ENCODE measurements at places on chromosomes 12 and 14. TPM values are rescaled to one million over a fixed set of nuclear protein-coding genes. Genes with fewer than 3 reads are reported as not detected.

The SYT10 gene
- not detected for total RNA-seq

GRCh38 chr12:119786539-119786938 lies 90.6 kb downstream of the CIT start:
- DNase-seq, result no peak

The B4GALNT3 gene
- 7.0 TPM for total RNA-seq

- no peak for DNase-seq
Observed at GRCh38 chr12:46675736-46676135, 150.1 kb downstream of the SLC38A4 start.

DNA sequence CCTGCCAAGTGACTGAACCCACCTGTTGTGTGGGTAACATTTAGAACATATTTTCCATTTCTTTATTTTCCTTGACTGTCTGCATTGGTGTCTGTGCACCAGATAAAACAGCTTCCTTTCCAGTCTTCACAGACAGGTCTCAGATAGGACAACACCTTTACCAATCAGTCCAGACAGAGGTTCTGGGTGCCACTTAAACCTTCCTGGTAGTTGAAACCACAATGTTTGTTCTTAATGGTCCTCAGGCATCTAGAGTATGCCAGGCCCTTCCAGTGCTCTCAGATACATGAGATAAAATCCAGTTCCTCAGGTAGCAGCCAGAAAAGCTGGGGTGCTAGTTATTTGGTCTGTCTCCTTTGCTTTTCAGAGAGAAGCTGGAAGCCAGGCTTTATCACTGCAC lies 7.0 kb upstream of the CLEC2D start:
- no peak for DNase-seq

DNA sequence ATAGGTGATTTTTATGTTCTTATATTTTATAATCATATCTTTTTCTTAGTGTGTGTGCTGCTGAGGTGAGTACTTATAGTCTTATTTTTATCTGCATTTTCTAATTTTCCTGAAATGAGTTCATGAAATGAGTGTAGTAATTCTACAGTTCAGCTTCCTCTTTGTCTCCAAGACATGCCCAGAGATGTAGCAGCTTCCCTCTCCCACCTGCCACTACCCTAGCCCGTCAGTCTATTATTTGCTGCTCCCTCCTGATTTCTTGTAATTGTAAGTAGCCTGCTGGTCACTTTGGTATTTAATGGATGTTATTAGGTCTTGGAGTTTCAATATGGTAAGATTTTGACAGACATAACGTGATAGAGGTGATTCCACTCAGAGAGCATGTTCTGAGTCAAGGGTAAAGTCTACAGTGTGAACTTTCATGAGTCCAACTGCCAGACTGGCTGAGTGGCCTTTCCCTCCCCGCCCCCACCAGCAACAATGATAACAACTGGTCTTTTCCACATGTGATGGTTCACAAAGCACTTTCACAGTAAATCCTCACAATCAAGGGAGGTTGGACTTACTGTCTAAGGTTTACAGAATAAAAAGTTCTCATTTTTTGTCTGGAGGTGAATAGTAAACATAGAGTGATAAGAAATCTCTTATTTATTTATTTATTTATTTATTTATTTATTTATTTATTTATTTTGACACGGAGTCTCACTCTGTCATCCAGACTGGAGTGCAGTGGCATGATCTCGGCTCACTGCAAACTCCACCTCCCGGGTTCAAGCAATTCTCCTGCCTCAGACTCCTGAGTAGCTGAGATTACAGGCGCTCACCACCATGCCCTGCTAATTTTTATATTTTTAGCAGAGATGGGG lies 4.2 kb upstream of the RIPK3 start:
- no peak for DNase-seq

DNA sequence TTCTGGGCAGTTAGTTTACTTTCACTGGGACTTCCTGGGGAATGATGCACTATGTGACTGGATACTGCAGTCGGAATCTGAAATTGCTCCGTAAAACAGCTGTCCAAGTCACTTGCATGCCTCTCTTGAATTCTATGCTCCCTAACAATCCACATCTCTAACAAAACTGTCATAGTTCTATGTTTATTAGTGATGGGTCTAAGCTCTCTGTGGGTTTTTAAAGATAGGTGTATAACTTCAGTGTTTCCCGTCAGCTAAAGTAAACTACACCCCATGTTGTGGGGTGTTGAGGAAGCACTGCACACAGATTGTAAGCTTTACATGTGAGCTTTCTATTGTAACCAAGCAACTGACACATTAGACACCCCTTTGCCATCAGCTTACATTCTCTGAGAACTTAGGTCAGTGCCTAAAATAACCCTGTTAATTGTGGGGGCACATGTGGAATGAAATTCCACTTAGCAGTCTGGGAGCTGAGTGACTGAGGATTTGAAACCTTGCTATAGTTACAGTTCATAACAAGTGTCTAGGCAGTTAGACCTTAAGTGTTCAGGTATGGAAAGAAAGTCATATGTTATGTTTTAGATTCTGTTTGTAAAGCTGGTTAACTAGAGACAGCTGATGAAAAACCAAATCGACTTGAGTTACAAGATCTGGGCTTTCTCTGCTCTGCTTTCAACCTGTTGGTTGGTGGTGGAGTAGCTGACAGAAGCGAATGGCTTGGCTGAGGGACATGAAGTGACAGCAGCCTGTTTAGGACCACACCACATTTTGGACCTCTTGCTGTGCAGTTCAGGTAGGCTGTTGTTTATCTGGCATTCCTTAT lies 165.7 kb downstream of the AKAP6 start:
- DNase-seq, result no peak

DNA sequence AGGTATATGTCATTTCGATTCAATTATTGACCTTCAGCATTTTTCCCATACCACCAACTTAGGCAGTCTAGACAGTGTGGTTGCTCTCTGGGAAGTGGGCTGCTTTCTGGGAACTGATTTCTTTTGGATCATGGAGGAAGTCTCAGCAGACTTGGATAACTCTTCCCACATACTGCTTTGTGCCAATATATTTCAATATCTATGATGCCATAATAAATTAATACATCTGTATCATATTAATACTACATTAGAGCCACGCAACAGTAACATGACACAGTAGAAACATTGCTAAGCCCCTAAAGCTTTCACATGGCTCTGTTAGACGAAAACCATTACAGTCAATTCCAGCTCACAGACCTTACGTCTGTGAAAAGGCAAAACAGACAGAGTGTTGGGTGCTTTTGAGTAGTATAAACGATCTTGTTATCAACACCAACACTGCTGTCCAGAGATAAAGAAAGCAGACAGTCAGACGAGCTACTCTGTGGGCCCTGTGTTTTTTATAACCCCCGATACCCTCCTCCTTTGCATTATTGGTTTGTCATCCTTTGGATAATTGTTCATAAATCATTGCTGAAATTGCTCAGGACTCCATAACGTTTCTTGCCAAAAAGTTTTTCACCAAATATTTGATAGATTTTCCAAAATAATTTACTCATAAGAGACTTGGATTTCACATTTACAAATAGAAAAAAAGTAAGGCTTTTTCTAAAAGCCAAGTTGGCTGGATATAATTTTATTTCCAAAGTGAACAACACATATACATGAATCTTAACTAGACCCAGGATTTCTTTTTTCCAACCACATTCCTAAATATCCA lies 439.7 kb downstream of the ADAMTS20 start:
- no peak for DNase-seq

GRCh38 chr12:95474660-95474958 lies 657 bp downstream of the METAP2 start:
- no peak for DNase-seq

GRCh38 chr12:83893101-83893500 lies 1019.5 kb downstream of the SLC6A15 start:
- no peak for DNase-seq

The TC2N gene
- total RNA-seq, result 196 TPM

GRCh38 chr12:56723889-56724700 lies 1.0 kb downstream of the NACA start:
- DNase-seq, result no peak

DNA sequence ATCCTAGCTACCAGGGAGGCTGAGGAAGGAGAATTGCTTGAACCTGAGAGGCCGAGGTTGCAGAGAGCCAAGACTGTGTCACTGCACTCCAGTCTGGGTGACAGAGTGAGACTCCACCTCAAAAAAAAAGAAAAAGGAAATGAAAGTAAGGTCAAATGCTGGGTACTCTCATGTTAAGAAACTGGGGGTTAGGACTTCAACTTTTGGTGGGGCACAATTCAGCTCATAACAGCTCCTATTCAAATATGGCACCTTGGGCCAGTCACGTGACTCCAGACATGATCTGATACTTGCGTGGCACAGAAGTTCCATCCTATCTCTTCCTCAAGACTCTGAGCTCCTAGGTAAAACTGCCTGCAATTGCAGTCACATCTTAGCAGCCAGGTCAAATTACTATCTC lies 142.7 kb downstream of the EGLN3 start:
- DNase-seq, result no peak

GRCh38 chr12:80040075-80040738 lies 59.1 kb upstream of the OTOGL start:
- DNase-seq, result no peak

- DNase-seq, result peak; percentile 37
Observed at GRCh38 chr12:12467688-12468261, 94.9 kb downstream of the DUSP16 start.

GRCh38 chr12:118188690-118189371 lies 52.9 kb downstream of the PEBP1 start:
- DNase-seq, result no peak

GRCh38 chr14:45361727-45362126 lies 108.7 kb upstream of the MIS18BP1 start:
- no peak for DNase-seq

GRCh38 chr12:96250119-96250685 lies 56.0 kb downstream of the ELK3 start:
- no peak for DNase-seq

- DNase-seq, result no peak
Observed at GRCh38 chr12:69284131-69284530, 44.8 kb downstream of the CPSF6 start.

DNA sequence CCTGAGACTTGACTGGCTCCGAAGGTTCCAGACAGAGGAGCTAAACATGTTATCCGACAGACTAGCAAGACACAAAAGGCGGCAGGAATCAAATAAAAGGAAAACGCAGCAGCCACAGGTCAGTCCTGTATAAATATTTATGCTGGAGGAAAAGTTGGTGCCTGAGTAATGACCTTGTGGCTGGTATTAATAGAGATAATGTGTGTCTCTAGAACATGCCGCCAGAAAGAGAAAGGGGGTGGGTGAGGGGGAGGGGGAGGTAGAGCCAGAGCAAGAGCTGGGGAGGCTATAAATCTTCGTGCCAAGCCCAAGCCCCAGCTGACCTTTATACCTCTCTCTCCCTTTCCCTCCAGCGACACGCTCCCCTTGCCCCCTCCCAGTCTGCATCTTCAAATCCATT lies 590.4 kb downstream of the MED13L start:
- no peak for DNase-seq

DNA sequence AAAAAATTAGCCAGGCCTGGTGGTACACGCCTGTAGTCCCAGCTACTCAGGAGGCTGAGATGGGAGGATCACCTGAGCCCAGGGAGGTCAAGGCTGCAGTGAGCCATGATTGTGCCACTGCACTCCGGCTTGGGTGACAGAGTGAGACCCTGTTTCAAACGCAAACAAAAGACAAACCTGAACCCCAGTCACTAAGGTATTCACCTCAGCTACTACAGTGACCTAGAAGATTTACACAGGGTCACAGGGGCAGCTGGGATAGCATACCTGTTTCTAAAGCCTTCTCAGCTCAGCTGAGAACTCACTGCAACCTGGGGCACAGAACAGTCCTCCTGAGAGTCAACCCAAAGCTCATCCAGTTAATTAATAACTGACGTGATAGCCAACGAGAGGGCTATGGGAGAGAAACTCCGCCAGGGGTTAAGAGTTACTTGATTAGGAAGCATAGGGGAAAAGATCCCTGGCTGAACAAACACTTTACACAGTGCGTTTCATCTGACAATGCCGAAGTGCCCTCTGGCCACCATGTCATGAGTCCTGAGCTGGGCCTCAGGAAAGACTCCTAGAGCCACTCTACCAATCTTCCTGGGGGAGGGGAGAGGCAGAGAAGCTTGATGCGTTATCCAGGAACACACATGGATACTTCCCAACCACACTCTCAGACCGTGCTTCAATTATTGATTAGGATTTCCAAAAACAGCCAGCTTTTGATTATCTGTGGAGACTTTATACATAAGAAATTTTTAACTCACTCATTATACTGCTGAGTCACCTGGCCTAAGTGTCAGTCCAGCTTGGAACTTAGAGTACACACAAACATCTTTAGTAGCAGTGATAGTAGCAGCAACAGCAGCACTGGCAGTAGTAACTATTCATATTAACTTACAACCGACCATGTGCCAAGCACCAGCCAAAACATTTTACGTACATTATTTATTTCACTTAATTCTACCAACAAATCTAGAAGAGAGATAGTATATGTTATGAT lies 48.2 kb downstream of the FOXN3 start:
- no peak for DNase-seq

The HHIPL1 gene
- total RNA-seq, result 0.05 TPM

The SOX5 gene
- not detected for total RNA-seq

The NXPH4 gene
- 0.32 TPM for total RNA-seq

- no peak for DNase-seq
Observed at GRCh38 chr14:75283833-75284563, 5.4 kb downstream of the FOS start.

The CABP1 gene
- total RNA-seq, result 0.29 TPM

DNA sequence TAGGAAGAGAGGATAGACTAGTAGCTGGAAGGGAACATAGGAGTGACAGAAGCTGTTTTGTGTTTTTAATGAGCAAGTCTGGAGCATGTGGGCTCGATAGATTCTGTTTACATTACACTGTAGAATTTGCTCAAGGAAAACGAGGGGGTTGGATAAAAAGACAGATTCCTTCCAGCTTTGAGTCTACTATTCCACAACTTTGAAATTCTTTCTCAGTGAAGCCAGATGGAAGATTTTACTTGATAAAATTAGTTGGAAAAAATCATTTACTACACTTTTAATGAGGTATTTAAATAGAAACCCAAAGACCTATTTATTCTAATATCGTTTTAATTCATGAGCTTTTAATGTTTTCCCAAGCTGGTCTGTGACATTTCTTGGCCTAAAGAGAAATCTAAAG lies 19.5 kb upstream of the EPS8 start:
- DNase-seq, result no peak

GRCh38 chr12:69298133-69298532 lies 50.0 kb upstream of the LYZ start:
- no peak for DNase-seq

- no peak for DNase-seq
Observed at GRCh38 chr12:124026755-124027745, 54.0 kb downstream of the ZNF664 start.

The TMEM106C gene
- total RNA-seq, result 145 TPM

The CMAS gene
- 32.2 TPM for total RNA-seq

GRCh38 chr12:46702581-46703344 lies 123.0 kb downstream of the SLC38A4 start:
- DNase-seq, result no peak

The UBC gene
- total RNA-seq, result 755 TPM

- peak; percentile 42 for DNase-seq
Observed at GRCh38 chr12:116136340-116136739, 141.2 kb downstream of the MED13L start.

- no peak for DNase-seq
Observed at GRCh38 chr14:50471838-50472465, 60.4 kb downstream of the MAP4K5 start.

The PELI2 gene
- 3.6 TPM for total RNA-seq
